Inflammatory macrophage (primary cell): ENCODE measurements at places on chromosomes 16 and 17.

GRCh38 chr16:89192956-89193575, 7.3 kb downstream of the SLC22A31 start:
- no peak for DNase-seq

- peak; percentile 70 for DNase-seq
Measured at GRCh38 chr17:31586946-31587345, 195.5 kb downstream of the RAB11FIP4 start.

- DNase-seq, result no peak
Measured at GRCh38 chr16:81693041-81693743, 85.9 kb upstream of the PLCG2 start.

DNA sequence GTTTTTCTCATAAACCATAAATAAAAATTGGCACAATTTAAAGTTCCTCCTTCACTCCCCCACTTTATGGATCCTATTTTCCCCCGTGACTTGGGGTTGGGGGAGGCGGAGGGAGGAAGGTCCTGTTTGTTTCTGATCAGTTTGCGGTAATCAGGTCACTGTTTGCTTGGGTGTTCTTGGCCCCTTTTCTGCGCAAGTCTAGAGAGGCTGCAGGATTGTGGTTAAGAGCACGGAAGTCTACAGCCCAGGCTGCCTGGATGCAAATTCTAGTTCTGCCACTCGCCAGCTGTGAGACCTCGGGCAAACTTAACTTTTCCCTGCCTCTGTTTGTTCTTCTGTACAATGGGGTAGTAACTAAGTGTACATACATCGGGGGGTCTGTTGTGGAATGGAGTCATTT, 12.1 kb downstream of the ATP2C2 start:
- DNase-seq, result no peak

GRCh38 chr17:49734515-49735490, 27.0 kb upstream of the SLC35B1 start:
- no peak for DNase-seq

DNA sequence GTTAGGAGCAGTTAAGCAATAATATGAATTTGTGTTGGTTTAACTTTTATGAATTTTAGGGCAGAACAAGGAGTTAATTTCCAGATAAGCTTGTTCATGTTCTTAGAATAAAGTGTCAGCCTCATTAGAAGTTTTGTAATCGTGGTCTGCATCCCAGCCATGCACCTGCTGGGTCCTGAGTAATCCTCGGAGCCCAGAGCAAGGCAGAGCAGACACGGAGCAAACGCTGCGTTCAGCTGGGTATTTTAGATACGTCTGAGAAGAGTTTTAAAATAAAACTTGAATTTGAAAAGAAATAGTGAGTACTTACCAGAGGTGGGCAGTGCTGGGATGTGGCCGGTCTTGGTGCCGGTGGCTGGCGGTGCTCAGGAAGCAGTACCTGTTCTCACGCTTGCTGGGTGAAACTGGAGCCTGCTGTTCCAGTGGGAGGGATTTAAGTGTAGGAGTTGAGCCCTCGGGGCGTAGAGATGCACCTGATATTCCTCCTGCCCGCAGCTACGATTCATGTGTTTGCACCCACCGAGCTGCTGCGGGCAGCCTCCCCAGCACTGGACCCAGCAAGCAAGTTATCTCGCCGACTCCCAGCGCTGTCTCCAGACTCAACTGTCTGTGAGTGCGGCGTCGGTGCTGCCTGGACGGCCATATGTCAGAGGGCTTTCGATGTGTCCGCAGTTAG, at the start of gene ZNF750:
Gene ZNF750 (minus strand): TSS at position 406 of the 676 bp plus-strand sequence. CDS start 7,568 bp downstream, outside the sequence.
- DNase-seq, result no peak

DNA sequence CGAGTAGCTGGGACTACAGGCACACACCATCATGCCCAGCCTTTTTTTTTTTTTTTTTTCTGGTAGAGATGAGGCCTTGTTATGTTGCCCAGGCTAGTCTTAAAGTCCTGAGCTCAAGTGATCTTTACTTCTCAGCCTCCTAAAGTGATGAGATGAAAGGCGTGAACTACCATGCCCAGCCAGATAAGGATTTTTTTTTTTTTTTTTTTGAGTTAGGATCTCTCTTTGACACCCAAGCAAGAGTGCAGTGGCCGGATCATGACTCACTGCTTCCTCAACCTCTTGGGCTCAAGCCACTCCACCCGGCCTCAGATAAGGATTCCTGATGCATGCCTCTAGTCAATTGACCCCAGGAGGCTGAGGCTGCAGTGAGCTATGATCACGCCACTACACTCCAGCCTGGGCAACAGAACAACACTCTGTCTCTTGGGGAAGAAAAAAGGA, 11.2 kb upstream of the PLEKHG4 start:
- DNase-seq, result peak; percentile 30

GRCh38 chr16:50440991-50441390, 72.2 kb upstream of the BRD7 start:
- DNase-seq, result no peak

DNA sequence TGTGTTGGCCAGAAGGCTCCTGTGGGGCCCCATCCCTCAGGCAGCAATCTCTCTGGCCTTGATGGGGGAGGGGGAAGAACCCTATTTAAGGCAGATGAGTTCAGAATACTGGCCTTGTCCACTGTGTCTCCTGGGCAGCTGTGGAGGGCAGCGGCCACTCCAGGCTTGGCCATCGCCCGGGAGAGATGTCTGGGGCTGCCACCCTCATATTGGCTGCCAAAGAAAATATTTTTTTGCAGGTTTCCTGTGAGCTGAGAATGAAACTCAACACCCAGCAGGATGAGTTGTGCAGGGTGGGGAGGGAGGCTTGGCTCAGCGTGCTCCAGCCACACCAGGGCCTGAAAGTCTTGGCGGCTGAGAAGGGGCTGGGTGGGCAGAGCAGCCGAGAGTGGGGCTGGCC, 14.4 kb upstream of the TIMP2 start:
- no peak for DNase-seq

- no peak for DNase-seq
Measured at GRCh38 chr17:39677542-39678339, 9.5 kb downstream of the PNMT start.

DNA sequence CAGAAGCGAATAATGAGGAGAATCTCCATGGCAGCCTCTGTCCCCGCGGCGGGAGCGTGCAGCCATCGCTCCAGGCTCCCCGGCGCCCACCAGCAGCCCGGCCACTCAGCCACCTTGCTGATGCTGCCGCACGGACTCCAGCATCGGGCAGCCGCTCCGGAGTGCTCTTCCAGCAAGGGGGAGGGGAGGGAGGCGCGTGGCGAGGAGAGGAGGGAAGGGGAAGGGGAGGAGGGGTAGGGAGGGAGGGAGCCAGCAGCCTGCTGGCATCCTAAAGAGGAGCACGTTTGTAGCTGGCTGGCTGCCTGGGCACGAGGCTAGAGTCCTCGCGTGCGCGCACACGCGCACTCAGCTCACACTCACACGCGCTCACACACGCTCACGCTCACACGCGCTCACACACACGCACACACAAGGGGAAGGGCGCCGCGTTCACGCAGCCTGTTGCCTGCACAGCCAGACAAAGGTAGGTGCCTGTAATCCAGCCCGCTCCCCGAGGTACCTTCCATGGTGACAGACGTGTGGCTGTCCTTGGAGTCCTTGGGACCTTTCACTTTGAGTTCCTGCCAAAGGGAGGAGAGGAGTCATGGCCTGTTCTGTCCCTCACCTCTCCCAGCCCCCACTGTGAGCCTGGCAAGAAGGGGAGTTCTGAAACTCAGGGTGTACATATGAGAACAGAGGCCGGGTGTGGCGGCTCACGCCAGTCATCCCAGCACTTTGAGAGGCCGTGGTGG, 82.1 kb downstream of the TIMM22 start:
- DNase-seq, result no peak

DNA sequence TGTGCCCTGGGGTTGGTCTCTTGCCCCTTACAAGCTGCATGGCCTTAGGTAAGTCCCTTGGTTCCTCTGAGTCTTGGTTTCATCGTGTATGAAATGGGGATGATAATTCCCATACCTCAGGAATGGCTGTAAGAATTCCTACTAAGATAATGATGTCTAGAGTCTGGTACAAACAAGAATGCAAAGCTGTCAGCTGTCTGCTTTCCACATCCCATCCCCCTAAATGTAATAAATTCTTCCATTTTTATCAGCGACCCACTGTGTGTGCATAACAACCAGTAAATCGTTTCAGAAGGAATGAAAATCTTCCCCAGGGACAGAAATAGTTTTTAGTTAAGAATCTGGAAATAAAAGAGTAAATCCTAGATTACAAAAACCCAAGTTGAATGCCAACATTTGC, 95.4 kb downstream of the CPPED1 start:
- no peak for DNase-seq

DNA sequence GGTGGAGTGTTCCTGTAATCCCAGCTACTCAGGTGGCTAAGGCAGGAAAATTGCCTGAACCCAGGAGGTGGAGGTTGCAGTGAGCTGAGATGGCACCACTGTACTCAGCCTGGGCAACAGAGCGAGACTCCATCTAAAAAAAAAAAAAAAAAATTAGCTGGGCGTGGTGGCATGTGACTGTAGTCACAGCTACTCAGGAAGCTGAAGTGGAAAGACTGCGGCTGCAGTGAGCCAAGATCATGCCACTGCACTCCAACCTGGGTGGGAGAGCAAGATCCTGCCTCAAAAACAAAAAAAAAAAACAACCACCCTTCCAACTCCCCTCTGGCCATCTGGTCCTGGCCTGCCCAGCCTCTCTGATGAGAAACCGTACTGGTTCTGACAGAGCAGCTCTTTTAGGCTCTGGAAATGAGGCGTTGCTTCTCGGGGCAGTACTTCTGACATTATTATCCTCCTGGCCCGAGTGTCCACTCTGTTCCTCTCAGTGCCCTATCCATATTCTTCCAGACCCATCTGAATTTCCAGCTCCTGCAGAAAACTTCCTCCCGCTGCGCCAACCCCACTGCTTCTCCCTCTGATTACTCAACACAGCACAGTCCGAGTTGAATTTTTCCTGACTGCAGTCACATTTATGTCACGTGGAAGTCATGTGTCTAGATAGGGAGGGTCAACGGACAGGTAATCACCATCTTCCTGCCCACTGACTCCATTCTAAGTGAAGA, 13.3 kb downstream of the GGA2 start:
- DNase-seq, result peak; percentile 51

DNA sequence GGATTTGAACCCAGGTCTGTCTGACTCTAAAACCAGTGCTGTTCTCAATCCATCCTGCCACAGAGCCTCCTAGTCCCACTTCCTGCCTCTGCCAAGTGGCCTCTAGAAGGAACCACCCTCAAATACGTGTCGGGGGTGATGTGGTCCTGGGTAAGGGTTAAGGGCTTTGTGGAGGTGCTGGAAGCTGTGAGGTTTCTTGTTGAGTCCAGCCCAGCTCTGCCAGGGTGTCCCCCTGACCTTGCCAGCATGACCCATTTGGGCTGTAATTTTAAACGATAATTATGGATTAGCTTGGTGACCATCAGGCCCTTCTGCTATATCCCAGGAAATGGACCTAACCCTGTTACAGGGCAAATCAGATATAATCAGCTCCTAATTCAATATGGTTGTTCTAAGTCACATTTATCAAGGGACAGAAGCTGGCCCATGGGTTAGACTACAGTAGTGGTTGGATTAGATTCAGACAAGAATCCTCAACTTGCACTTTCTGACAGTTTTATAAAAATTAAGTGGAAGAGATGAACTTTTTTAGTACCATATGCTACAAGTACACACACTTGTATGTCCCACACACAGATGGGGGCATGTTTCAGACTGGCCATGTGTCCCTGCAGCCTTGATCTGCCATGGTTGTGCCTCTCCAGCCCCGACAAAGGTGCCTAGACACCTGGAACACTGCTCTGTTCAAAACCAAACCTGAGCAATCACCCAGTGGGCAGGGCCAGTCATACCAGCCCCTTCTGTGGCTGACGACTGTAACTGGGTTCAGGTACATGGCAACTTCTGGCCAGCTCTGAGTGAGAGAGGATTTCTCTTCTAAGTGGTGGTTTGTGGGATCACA, 48.0 kb downstream of the SMPD3 start:
- no peak for DNase-seq

DNA sequence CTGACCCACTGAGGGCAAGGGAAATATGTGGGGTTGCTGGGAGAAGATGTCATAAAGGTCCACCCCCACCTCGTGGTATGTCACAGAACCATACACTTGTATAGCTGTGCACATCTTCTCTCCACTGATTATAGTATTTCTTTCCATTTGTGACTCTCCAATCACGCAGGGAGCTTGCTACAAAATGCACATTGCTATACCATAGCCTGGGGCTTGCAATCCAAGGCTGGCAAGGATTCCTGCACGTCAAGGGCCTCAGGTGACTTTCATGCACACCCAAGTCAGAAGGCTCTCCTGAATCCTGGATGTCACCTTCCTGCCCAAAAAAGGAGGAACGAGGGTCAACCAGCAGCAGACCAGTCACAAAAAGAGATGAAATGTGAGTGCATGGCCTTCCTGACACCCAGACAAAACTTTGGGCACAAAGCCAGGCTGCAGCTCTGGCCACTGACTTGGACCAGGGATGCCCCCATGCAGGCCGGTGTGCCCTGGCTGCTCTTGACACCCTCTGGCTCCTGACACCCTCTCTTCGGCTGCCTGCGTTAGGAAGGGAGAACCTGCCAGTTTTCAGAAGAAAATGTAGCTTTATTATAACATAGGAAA, 12.1 kb downstream of the TBC1D26 start:
- no peak for DNase-seq

GRCh38 chr17:27222515-27222914, 71.4 kb upstream of the WSB1 start:
- DNase-seq, result no peak

DNA sequence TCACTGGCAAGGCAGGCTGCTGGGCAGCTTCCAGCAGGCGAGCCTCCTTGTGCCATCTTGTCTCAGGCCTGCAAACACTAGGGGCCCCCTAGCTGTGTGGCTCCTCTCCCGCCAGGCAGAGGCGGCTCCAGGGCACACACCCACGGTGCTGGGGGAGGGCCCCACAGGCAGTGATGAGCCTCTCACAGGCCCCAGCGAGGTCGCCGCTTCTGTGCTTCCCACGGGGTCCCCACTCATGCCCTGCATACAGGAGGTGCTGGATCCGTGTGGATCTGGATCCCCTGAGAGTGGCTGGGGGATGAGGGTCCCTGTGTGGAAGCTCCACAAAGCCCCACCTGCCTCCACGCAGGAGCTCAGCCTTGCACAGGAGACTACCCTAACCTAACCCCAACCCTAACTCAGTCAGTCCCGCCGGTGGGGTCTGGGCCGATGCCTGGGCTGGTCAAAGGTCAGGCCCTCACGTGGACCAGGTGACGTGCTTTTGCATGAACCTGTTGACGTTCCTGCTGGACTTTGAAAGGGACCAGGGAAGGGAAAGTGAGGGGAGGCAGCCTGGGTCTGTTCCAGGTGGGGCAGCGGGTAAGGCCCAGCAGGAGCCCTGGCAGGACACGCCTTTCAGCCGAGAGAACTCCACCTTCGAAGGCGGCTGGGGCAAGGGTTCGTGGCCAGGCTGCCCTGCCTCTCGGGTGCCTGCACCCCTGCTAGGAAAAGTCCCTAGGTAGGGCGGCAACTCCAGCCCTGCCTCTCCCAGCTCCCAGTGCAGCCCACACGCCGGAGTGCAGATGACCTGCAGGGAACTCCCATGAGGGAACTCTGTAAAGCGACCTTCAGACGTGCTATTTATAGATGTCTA, 5.2 kb downstream of the SECTM1 start:
- no peak for DNase-seq

- no peak for DNase-seq
Measured at GRCh38 chr17:64388961-64389565, 1.6 kb downstream of the PECAM1 start.

DNA sequence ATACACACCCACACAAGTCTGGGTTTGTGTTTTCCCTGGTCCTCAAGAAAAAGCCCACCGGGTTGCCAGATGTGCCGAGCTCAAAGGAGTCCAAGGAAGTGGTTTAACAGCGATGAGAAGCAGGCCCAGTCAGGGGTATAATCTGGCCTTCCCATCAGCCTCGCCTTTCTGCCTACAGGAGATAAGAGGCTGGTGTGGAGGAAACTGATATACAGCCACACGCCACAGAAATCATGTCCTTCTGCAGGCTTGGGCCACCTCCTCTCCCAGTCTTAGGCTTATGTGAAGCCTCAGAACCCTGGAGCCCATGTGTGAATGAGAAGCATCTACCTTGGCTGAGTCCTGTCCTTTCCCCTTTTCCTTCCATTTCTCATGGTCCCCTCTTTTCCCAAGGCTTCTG, 43.6 kb upstream of the MMP2 start:
- DNase-seq, result no peak
